ENCODE measurements at places on chromosomes 16 and 17.

- DNase-seq, result no peak
Measured at GRCh38 chr16:66299349-66299748, 67.1 kb upstream of the CDH5 start.

DNA sequence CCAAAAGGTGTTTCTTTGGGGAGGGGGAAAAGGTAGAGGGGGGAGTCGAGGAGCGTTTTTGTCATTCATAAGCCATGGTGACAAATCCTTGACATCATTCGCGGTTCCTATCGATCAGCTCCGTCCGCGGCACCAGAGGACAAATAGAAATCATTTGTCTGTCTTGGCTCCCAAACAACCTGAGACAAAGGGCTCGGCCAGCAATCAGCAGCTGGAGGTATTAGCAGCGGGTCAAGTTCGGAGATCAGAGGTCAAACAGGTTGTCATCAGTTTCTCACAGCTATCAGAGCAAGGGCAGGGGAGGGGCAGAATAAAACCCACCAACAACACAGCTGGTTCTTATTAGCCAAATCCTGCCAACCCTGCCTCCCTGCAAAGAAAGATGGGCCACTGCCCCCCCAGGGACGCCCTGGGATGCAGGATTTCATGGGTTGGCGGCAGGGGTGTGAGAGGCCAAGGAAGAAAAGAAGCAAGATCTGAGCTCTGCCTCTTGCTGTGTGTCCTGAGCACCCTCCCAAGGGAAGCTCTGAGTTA lies 145.3 kb upstream of the LHX1 start:
- DNase-seq, result no peak

DNA sequence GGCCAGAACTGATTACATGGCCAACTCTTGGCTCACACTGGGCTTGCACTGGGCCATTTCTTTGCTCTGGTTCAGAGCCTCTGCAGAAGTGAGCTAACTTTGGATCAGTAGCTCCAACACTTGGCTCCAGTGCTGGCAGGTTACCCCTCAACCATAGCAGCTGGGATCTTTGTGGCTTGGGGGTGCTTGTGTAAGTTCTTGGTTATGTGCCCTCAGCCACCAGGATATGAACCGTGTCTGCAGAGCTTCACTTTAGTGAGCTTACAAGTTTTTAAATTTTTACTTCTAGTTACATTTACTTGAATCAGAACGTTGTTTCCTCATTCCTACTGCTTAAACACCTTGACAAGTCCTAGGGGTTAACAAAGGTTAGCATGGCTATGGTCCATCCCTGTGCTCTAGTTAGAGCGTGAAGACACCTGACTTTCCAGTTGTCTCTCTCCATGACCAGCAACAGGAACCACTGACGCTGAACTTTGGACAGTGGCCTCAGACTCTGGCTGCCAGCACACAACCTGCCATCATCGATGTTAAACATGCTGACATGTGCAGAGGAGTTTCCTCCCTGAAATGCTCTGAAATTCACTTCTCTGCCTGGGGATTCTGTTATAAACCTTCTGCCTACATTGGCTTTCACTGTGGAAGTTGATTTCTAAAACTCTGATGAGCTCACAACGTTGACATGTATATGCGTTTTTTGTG lies 4.1 kb downstream of the PDF start:
- DNase-seq, result no peak

GRCh38 chr16:28027055-28027454 lies 36.5 kb downstream of the GSG1L start:
- no peak for DNase-seq

DNA sequence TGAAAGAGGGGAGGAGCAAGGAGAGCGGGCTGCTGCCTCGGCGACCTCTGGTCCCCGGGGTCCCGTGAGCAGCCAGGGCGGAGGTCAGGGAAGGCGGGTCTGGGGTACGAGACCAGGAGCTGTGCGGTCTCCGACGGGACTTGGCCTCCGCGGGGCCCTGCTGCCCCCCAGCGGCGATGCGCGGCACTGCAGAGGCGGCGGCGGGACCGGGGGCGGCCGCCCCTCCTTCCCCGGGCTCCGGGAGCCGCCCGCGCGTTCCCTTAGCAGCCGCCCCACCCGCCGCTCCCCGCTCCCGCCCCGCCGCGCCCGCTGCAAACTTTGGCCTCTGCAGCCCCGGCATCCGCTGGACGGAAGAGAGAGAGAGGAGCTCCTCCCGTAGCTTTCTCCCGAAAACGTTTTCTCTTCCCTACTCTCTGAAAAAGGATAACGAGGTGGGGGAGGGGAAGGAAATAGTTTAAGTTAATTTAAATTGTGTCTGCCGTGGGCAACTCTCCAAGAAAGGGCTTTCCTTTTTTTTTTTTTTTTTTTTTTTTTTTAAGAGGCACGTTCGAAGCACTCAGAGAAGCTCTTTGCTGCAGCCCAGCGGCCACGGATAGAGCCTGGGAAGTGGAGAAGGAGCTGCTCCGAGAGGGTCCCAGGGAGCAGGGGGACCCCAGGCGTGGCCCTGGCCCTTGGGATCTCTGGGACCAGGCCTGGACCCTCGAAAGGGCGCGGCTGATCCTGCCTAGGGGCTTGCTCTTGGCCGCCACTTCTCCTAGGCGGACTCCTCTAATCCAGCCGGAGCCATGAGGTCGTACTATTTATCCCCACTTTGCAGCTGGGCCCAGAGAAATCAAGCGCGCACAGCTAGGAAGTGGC lies 43.2 kb downstream of the C16orf82 start:
- peak; percentile 17 for DNase-seq

DNA sequence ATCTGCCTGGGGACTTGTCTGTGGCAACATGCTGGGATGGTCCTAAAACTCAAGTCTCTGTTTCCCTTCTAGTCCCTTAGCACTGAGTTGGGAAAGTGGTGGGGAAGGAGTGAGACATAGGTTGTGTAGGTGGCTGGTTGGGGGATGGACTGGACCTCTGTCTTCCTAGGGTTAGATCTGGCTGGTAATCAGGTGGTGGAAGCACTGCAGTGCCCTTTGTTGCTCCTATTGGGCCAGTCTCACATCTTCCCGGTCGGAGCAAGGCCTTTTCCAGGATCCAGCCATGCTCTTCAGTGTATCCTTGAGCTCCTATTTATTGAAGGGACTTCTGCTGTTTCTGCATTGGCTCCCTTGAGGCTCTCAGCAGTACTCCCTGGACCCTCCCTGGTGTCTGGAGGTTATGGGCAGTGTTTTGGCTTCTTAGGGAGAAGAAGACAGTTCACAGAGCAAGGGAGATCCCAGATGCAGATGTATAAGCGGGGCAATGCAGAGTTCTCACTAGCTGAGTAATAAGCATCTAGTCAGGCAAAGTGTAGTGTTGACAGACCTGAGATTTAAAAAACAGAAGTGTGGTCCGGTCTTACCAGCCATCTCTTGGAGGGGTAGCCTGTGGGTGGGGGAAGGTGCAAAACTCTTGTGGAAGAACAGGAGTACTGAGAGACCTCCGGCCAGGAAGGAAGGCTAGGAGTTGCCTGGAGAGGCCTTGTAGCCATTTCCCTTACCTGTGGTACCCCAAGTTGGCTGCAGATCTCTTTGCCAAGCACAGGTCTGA lies 1.3 kb upstream of the NUTF2 start:
- no peak for DNase-seq

GRCh38 chr17:80195671-80196529 lies 24.2 kb downstream of the SGSH start:
- no peak for DNase-seq

- no peak for DNase-seq
Measured at GRCh38 chr16:50197582-50197981, 44.5 kb downstream of the TENT4B start.

GRCh38 chr17:71024172-71024571 lies 854.8 kb downstream of the KCNJ2 start:
- DNase-seq, result no peak

GRCh38 chr17:31724026-31724425 lies 135.0 kb downstream of the COPRS start:
- DNase-seq, result no peak

DNA sequence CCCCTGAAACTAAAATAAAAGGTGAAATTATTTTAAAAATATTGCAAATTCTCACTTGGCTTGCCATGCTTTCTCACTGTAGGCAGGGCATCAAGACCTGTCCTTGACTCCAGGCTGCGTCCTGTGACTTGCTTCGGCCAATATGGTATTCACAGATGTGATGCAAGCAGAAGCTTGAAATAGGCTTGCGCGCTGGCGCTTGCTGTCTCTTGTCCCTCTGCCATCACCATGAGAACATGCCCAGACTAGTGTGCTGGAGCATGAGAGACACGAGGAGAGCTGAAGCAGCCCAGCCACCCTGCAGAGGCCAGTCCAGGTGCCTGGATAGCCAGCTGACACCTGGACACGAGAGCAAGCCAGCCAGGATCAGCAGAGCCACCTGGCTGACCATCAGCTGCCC lies 21.8 kb upstream of the ZKSCAN2 start:
- no peak for DNase-seq

GRCh38 chr16:63244631-63245030 lies 1208.4 kb upstream of the CDH8 start:
- no peak for DNase-seq

GRCh38 chr17:67129283-67129682 lies 84.9 kb downstream of the CACNG1 start:
- DNase-seq, result no peak

All from substantia nigra (tissue), 51 donors.